Astrocyte of the spinal cord (primary cell): ENCODE measurements at places on chromosomes 4 and X.
A peak's percentile ranks its signal among the peaks of the same experiment; 100 is the strongest.

GRCh38 chr4:58776627-58777026 lies 1666.4 kb upstream of the IGFBP7 start:
- peak; percentile 55 for DNase-seq

DNA sequence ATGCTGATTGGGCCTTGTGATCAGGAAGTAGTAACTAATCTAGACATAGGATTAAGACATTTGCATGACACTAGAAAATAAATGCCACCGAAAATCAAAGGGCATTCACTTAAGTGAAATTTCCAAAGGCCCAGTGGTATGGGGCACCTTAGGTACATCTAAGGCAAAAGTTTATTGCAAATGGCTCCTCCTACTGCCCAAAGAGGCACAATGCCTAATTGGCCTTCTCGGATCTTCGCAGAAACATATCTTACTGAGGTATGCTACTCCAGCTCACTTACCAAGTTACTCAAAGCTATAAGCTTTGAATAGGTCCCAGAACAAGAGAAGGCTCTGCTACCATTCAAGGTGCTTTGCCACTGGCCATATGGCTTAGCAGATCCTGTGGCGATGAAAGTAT lies 174.8 kb upstream of the CXCL13 start:
- no peak for DNase-seq

DNA sequence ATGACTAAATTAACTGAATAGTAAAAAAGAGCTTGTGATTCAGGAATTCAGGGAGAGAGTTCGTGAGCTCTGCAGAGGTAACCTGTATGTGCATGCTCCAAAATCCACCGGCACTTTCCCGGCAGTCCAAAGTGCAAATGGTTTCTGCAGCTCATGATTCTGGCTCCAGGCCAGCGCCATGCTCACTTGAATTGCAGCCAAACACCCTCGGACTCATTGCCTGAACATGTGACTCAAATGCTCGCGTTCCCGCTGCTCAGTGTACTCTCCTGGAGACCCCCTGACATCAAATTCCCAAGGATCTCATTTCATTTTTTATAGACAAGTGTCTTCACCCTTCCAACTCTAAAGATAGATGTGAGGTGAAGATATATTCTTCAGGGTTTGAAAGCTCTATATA lies 44.1 kb upstream of the SH3RF1 start:
- DNase-seq = peak; percentile 77

DNA sequence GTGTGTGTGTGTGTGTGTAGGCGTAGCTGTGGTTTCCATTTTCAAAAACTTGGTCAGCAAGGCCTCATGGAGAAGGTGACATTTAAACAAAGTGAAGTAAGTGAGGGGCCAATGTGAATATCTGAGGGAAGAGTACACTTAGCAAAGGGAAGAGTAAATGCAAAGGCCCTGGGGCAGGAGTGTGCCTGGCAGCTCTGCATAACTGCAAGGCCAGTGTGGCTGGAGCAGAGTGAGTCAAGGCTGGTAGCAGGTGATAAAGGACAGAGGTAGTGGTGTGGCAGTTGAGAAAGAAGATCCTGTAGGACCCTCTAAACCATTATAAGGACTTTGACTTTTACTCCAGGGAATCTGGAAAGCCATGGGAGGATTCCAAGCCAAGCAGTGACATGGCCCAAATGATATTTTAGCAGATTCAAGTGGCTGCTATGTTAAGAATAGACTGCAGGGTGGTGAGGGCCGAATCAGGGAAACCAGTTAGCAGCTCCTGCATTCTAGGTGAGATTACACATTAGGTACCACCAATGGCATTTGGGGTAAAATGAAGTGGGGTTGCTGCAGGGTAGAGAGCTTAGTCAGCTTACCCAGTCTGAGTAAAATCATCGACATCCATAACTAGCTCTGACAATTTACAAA lies 5.9 kb upstream of the TBC1D1 start:
- DNase-seq = no peak

- DNase-seq = no peak
These were observed 6.4 kb upstream of the IL13RA2 start for GRCh38 chrX:115023811-115024210.

DNA sequence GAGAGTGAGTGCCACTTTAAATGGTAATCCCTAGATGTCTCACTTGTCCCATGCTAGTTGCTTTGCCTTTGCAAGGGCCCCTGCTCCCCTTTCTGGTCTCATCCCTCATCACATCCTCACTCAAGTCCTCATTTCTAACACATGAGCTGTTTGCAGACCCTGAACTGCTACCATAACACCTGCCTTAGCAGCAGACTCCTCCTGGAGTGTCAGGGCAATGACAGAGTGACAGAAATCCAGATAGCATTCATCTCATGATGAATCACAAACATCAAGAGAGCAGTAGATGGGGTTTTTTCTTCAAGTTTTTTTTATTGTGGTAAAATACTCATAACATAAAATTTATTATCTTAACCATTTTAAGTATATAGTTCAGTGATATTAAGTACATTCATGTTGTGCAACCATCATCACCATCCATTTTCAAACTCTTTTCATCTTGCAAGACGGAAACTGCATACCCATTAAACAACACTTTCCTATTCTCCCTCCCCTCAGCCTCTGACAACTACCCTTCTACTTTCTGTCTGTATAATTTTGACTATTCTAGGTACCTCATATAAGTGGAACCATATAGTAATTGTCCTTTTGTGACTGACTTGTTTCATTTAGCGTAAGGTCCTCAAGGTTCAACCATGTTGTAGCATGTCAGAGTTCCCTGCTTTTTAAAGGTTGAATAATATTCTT lies 133.2 kb upstream of the RPS6KA3 start:
- no peak for DNase-seq

DNA sequence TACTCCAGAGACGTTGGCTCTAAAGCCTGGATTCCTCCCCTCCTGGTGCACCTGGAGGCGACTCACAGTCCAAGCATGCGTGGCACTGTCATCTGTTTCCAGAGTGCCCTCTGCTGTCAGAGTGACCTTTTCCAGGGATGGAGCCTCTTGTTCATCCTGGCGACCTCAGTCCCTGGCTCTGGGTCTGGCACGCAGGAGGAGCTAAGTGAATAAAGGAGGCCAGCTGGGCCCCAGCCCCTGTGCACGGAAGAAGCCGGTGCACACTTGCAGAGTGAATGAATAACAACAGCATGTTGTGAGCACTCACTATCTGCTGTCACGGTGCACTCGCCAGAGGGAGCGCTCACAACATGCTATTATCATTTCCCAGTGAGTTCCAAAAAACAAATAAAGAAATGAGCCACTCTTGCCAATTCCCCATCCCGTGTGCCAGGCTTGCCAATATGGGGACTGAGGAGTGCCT lies 27.8 kb upstream of the PSAPL1 start:
- no peak for DNase-seq

DNA sequence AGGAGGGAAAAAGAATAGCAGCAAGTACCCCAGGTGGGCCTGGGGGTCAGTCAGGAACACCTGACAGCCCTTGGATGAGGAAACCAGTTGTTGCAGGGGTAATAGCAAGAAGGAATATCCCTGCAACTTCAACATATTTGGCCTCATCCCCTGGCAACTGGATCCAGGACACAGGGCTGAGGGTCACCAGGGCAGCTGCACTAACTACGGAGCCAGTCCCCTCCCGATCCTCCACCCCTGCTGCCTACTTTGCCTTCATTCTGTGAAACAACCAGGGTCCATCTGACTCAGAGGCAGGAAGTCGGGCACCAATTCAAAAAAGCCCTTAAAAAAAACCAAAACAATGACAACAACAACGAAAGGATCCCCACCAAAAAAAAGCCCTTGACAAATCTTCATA lies 52.9 kb downstream of the FRMPD3 start:
- no peak for DNase-seq

GRCh38 chr4:171954650-171955049 lies 141.4 kb downstream of the GALNTL6 start:
- DNase-seq = no peak
